Esophagus squamous epithelium (tissue), 5 donors: ENCODE measurements at places on chromosomes 12 and 14.

DNA sequence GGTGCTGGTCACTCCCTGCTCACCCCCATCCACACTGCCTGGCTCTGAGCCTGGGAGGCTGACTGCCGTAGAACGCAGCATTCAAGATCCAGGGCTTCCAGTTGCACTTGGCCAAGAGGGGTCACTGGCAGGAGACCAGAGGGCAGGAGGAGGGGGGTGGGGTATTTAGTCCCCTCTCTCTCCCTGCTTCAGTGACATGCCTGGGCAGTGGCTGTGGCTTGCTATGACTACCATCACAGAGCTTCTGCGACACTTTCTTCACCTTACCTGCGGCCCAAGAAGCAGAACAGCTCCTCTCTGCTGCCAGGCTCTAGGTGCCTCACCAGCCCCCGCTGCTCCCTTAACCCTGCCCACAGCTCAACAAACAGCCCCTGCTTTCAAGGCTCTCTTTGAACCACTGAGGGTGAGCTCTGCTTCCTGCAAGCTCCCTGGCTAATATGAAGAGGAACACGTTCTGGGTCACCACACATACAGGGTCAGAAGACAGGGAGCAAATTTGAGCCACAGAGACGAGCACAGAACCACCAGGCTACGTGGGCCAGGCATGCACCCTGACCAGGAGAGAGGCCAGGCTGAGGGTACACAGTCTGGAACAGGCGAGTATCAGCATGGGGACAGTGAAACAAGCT is 55.7 kb downstream of the ITPK1 start:
- DNase-seq, result no peak

GRCh38 chr14:89669193-89669592 is 252.2 kb upstream of the FOXN3 start:
- DNase-seq, result no peak

- DNase-seq, result no peak
Measured at GRCh38 chr12:14723763-14724162, 27.4 kb upstream of the GUCY2C start.

DNA sequence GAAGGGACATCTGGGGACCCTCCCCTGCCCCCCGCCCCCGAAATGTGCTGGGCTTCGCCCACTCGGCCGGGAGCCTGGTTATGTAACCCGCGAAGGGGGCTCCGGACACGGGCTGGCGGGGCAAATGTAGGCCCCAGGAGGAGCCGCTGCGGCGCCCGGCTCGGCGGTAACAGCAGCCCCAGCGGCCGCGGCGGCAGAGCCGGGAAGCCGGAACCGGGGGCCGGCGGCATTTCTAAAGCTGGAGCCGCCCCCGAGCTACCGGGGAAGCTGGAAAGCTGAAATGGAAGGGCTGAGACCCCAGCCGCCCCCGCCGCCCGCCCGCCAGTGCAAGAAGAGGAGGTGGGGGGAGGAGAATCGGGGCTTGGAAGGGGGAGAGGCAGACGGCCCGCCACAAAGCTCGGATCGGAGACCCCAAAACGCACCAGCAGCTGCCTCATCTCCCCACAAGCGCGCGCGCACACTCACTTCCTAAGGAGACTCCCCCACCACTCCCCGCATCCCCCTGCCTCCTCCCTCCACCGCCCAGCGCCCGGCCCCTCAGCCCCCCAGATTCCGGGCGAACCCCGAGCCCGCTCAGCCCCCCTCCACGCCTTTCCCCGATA is 1.5 kb downstream of the KDM2B start:
- no peak for DNase-seq

GRCh38 chr14:90517076-90517841 is 120.4 kb downstream of the CALM1 start:
- no peak for DNase-seq

DNA sequence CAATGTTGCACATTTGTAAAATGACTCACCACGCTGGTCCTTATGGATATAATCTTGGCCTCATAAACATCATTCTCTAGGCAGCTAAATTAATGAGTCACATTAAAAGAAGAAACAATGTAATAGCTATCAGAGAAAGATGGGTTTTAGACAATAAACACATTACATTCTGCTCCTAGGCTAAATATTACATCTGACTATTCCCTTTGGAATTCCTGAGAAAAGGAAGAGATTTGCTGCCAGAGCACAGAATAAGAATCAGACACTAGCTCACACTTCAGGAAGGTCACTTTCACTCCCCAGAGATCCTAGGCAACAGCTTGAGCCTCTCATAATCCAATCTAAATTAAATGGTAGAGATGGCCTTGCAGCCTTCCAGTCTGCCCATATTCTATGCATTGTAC is 218.2 kb downstream of the PTPRO start:
- no peak for DNase-seq

GRCh38 chr14:61653507-61653906 is 41.8 kb upstream of the HIF1A start:
- DNase-seq, result no peak

- no peak for DNase-seq
Measured at GRCh38 chr14:29800961-29801360, 126.7 kb downstream of the PRKD1 start.

DNA sequence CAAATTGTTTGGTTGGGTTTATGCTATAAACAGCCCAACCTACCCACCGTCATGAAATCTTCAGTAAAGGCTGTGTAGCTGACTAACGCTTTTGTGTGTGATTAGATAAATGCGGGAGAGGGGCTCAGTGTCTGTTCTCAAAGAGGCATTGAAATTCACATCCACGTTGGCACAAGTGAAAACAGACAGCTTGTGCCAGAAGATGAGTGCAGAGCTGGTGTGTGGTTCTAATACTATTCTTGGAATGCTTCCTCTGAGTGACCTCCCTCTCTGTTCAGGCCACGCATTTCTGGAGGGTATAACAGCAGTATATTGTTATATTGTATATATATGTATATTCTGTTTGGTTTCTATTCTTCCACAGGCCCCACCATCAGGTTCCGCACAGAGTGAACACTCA is 263.8 kb downstream of the APAF1 start:
- DNase-seq, result no peak

DNA sequence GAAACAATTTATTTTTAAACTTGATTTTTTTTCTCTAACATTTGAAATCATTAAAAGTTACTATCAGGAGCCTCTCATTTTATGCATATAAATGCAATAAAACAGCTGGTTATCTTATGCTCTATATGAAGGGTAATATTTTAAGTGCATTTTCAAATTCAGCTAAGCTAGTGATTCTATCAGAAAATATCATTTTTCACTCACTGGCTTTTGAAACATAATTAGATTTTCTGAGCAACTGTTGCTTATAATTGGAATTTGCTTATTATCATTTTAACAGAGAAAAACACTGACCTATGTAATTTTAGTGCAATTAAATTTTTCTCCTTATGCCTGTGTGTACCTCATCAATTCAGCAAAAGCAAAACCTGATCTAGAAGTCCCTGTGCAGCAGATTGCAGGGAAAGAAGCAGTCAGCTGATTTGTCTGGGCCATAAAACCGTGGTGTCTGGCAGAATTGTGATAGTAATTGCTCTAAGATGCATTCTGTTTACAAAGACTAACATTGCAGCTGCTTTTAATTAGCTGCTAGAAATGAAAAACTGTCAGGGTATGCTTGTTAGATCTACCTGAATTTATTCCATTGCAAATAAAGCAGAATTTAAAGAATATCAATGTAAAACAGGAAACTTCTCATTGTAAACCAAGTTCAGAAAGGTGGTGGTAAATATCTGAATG is 75.0 kb downstream of the BICD1 start:
- DNase-seq, result no peak

GRCh38 chr12:52189376-52190174 is 2.2 kb downstream of the KRT80 start:
- no peak for DNase-seq

DNA sequence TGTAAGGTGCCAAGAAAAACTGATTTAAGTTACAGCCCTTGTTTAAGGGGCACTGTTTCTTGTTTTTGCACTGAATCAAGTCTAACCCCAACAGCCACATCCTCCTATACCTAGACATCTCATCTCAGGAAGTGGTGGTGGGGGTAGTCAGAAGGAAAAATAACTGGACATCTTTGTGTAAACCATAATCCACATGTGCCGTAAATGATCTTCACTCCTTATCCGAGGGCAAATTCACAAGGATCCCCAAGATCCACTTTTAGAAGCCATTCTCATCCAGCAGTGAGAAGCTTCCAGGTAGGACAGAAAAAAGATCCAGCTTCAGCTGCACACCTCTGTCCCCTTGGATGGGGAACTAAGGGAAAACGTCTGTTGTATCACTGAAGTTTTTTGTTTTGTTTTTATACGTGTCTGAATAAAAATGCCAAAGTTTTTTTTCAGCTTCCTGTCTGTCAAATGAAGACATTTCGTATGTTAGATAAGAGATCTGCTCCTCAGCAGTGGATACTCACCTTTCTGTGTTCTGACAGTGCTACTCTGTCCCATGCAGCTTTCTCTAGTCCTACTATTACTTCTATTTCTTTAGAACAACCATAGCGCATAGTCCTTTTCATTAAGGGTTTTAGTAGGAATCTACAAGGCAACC is 1.2 kb upstream of the PA2G4 start:
- DNase-seq, result no peak

DNA sequence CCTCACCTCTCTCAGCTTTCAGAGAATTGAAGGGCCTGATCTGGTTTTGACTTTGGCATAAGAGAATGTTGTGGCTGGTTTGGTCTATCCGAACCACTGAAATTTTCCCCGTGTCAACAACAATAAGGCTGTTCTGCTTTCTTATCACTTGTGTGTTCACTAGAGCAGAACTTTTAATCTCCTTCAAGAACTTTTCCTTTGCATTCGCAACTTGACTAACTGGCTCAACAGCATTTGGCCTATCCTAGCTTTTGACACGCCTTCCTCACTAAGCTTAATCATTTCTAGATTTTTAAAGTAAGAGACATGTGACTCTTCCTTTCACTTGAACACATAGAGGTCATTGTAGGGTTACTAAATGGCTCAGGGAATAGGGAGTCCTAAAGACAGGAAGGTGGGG is 25.9 kb upstream of the EDDM3A start:
- no peak for DNase-seq

DNA sequence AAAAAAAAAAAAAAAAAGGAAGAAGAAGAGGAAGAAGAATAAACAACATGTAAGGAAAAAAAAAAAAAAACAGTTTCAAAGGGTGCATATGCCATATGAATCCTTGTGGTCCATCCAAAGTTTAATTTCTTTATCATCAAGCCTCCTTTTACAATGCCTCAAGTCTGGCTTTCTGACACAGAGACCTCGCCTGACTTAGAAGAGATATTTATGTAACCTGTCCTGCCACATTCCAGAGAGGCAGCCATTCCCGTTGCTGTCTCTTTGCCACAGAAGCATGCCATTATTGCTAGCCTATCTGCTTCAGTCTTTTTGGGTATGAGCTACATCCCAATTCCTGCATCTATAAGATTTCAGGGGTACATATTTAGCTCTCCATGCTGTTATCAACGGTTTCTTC is 596.7 kb upstream of the ATP2B1 start:
- no peak for DNase-seq

GRCh38 chr12:26090836-26091510 is 33.9 kb downstream of the BHLHE41 start:
- no peak for DNase-seq

- DNase-seq, result no peak
Measured at GRCh38 chr12:64609536-64610078, 688 bp upstream of the RASSF3 start.

DNA sequence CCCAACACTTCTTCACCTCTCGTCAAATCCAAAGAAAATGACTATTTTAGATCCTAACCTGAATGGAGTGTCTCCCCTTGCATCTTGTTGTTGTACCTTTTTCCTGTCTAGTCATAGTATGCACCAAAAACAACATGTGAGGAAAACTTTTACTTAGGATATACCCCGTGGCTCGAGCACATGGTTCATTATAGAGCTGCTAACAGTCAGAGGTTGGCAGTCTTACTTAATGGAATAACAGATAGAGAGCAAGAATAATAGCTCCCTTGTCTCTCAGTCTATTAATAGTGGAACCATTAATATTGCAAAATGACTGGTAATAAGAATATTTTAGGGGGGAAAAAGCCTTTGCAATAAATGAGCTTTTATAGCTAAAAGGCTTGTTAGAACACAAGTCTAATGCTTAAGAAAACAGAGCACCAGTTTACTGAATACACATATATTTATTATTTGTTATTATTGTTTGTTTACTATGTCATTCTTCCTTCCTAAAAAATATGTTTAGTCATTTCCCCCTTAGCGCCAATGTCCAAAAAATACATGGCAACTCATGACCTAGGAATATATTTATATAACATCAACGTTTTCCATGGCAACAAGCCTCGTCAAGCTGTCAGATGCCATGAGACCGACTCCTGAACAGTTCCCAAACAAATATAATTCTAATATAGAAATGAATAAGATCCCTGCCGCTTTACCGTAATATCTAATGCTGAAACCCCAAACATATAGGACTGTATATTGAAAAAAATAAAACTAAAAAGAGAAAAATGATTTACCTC is 592.4 kb downstream of the SOX5 start:
- DNase-seq, result no peak

DNA sequence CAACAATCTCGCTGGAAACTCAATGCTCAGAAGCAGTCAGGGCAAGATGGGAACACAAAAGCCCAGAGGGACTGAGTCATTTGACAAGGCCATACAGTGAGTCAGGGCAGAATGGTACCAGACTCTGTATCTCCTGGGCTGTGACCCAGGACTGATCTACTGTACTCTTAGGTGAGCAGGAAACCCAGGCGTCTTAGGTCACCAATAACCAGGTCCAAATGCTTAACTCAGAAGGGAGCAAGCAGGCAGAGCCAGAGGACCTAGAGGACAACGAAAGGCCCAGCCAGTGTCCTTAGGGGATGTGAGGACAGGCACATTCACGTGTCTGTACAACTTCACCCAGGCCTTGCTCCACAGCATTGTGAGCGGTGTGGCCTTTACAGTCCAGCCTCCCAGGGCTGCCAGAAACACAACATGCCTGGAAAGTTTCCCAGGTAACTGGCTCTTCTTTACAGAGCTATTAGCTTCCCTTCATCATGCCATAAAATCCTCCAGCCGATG is 69.9 kb downstream of the ARL6IP4 start:
- no peak for DNase-seq

- no peak for DNase-seq
Measured at GRCh38 chr12:127984386-127985055, 282.4 kb upstream of the TMEM132C start.

DNA sequence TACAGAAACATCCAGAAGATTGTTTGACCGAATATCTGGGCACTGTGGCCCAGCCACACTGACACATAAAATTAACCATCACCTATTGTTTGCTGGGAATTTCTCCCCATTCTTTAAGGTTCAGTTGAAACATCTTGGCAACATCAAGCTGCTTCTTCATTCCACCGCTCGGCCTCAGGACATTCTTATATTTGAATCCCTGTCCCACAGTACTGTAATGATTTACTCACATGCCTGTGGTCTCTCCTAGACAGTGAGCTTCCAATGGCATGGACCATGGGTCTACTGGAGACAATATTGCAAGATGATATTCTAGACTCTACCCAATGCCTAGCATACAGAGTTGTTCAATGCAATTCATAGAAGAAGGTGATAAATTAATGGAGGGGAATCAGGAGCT is 56.1 kb downstream of the EMP1 start:
- no peak for DNase-seq

DNA sequence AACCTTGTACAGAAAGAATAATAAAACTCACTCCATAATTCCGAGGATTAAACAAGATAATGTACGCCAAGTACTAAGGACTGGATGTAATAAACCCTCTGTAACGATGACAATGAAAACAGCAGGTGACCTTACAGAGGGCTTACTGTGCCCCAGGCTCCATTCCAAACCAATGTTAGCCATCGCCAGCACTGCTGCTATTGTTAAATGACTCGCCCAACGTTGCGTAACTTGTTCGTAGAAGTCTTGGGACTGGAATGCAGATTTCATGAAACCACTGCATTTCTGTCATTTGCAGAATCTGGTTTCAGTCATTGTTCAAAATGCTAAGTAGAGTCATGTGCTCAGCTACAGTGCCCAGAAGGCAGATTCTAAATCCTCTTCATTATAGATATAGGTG is 728 bp upstream of the STON2 start:
- no peak for DNase-seq
